GM18507 (cell line): ENCODE measurements at places on chromosomes 6 and 20.

DNA sequence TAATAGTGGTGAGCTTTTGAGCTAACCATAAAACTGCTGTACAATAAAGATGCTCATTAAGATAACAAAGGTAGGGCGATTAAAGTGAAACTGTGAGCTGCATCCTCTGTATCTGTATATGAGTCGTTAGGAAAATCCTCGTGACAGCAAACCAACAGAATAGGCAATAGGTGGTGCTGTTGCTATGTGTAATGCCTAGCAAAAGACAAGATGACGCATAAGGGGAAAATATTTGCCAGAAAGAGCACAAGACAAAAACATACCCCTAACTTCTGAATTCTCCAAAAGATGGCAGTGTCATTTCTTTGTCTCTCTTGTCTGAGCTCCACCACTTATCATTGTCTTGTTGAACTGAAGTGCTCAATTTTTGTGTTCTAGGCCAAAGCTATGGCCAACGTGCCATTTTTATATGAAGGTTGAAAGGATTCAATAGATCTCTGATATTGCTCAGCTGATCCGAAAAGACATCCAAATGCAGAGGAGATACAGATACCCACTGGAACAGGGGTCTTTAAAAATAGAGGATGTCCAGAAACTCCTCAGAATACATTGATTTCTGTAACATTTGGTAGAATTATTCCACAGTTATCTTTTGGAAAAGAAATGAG is 56.3 kb upstream of the ANKEF1 start:
- peak; percentile 4 for DNase-seq

DNA sequence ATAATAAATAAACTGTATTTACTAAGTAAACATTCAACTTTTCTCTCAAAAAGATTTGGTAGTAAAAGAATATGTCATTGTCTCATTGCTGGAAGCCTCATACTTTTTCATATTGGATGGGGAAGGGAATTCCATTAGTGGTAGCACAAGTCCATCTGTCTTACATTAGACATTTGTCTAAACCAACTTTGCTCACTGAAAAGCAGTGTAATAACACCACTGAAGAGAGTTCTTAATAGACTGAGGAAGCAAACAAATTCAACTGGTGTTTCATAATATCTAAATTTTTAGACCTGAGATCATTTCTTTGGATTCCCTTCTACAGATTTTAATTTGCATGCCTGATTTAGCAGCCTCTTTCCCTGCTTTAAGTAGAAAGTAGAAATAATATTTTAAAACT is 62.7 kb downstream of the PLCB1 start:
- DNase-seq: no peak

- DNase-seq: peak; percentile 26
Observed at GRCh38 chr6:138654715-138655634, 118.6 kb upstream of the CCDC28A start.

DNA sequence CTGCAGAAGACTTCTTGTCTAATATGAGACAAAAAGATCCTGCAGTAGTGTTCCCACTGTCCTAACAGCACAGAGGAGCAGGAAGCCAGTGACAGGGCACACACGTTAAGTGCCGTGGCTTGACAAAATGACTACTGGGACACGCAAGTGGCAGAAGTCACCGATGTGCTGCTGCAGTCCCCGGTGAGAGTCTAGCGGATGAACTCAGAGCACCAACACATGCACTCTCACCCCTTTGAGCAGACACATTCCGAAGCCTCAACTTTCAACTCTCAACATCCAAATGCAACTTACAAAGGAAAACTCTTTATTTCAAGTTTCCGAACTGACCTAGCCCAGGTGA is 898 bp downstream of the LAMA4 start:
- DNase-seq: no peak

- DNase-seq: no peak
Observed at GRCh38 chr6:105616521-105616920, 213.6 kb upstream of the PREP start.

DNA sequence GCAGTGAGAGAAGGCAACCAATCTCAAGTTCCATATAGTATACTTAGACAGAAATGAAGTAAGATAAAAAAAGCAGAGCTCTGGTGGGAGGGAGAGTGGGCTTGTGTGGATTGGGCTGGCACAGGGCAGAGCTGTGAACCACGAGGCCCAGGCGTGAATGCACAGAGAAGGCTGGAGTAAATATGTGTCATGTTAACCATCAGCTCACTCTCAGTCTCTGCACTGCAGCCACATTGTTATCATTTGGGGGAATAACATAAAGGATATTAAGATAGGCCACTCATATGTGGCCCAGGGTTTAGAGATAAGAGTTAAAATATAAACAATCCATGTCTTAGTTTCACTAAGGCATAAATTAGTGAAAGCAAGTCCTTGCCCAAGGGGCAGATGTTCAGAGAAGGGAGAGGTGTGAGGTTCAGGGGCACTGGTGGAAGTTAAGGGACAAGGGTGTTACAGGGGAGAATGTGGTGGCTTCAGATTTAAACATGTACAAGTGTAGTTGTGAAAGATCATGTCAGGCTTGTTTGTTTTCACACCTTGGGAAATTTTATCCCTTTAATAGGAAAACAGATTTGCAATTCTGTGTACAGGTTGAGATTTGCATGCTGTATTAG is 14.4 kb downstream of the GMPR start:
- no peak for DNase-seq

- no peak for DNase-seq
Observed at GRCh38 chr6:64081453-64081852, 445.9 kb downstream of the PHF3 start.

DNA sequence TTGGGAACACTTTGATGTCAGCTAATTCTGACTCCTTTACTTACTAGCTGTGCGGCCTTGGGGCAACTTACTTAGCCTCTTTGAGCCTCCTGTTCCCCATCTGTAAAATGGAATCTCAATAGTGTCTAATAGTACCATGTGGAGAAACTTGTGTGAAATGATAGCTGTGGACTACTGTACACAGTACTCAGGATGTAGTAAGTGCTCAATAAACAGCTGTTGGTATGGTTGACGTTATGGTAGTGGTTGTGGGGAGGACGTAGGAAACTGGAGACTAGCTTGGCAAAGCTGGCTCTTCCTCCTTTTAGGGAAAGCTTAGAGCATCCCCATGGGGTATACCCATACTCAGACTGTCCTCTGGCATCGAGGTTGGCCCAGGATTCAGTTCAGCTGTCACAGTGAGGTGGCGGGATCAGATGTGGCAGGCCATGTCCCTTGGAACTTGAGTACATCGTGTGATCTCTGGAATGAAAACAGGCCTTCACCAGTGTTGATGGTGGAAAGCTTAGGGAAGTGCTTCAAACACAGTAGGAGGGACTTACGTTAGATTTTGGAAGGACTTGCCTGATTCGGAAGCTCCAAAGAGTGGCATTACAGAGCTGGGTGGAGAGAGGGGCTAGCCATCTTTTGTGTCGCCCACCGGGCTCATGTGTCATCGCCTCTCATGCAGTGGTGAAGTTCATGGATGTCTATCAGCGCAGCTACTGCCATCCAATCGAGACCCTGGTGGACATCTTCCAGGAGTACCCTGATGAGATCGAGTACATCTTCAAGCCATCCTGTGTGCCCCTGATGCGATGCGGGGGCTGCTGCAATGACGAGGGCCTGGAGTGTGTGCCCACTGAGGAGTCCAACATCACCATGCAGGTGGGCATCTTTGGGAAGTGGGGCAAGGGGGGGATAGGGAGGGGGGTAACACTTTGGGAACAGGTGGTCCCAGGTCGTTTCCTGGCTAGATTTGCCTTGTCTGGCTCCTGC is 7.1 kb downstream of the VEGFA start:
- no peak for DNase-seq

DNA sequence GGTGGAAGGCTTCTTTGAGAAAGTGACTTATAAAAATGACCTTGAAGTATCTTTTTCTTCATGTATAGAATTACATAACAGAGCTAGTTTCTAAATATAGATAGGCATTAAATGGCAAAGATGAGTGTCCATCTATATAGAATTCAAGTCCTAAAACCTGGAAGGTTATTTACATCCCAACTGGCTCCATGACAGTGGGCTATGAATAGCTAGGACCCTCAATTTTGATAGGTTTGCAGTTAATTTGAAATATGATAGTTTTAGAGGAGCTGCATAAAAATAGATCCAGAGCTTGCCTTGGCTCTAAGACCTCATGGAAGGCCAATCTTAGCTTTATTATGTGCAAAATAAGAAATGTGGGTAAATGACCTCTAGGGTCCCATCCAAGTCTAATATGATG is 310.6 kb upstream of the CITED2 start:
- DNase-seq: no peak

DNA sequence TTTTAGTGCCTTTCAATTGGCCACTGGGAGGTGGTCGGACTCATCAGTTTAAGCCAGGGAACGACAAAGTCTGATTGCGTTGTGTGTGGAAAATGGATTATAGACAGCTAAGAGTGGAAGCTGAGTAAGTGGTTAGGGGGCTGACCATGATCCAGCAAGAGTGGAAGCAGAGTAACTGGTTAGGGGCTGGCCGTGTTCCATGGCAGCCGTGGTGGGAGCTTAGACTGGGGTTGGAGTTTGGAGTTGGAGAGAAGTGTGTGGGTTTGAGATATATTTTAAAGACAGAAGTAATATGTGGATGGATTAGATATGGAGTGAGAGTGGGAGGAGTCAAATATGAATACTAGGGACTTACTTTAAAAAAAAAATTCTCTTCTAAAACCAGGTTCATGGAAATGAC is 41.7 kb downstream of the LRRN4 start:
- DNase-seq: no peak

- DNase-seq: no peak
Observed at GRCh38 chr6:128204616-128205015, 303.8 kb upstream of the THEMIS start.

DNA sequence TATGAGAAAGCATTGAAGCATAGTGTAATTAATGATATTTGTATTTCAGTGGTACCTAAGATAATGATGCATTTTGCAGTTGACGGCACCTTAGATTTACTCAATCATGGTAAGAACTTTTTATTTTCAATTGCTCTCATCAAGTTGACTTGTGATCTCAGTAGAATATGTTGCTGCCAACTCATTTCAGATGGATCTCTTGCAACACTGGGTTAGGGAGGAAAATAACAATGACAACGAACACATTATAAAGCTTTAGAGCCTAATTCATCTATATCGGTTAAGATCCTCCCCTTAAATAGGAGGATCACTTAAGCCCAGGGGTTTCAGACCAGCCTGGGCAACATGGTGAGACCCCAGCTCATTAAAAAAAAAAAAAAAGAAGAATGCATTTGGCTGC is 18.0 kb upstream of the TBC1D22B start:
- no peak for DNase-seq

GRCh38 chr6:145534989-145535388 is 200.3 kb downstream of the EPM2A start:
- DNase-seq: no peak

GRCh38 chr6:48183178-48183577 is 72.2 kb upstream of the PTCHD4 start:
- DNase-seq: no peak

DNA sequence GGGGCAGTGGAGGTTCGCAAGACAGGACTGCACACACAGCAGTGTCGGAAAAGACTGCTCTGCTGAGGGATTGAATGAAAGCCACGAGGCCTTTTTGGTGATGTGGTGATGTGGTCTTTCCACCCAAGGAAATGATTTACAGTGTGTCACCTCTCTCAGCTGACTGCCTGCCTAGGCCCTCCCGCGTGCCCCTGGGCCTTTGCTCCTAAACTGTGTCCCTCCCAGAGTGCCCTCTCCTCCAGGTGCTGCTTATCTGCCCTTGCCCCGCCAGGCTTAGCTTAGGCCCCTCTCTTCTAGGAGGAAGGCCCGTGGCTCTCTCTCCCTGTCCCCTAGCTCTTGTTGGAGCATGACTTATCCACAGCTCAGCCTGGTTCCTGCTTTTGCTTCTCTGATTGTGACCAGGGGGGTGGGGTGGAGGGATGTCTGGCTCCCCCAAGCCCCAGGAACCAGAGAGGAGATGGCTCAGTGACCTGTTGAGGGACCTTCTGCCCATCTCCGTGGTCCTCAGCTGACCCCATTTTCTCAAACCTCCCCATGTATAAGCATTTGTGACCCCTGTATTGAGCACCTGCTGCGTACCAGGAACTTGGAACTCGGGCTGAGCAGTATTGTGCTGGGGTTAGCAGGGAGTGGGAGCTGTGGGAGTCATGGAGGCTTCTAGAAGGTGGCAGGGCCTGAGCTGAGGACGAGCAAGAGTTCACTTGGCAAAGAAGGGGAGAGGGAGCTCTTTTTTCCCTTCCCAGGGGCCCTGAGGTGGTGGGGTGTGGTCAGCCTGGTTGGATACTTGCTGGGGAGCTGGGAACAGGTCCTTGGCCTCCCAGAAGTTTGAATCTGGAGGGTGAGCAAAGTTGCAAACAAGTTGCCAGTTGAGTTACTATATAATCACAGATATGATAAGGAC is 2.2 kb downstream of the SRC start:
- no peak for DNase-seq

DNA sequence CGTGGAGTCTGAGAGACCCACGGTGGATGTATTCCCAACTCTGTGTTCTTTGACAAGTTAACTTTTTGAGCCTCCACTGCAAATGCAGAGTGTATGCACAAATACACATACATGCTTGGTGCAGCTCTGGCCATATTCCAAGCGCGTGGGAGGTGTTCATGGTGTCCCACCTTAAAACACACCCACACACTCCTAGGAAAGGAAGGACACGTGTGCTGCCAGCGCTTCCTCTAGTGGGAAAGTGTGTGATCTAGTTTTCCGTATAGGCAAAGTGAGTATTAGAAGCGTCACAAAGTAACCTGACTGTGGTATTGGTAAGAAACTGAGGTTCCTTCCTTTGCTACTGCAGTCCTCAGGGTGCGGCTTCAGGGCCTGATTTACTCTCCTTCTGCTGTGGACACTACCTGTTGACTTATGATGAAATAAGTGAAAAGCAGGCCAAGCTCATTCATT is 36.0 kb upstream of the MPC1 start:
- DNase-seq: no peak

DNA sequence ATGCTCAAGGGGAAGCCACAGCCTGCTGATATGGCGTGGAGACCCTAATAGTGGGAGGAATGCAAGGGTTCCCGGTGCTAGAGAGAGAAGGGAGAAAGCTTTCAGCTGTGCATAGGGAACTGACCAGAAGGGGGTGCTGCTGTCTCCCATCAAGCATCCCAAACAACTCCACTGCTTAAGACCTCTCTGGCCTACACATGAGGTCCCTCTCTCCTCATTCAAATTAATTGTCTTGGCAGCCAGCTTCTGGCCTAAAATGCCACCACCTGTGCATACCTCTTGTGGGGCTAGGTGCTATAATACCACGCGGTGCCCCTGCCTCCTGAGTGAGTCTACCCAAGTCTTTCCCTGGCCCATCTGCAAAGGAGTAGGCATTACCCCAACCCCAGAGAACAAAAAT is 14.5 kb downstream of the ADISSP start:
- DNase-seq: peak; percentile 46

GRCh38 chr6:360764-361373 is 30.7 kb upstream of the IRF4 start:
- no peak for DNase-seq
